G401 (cell line): ENCODE measurements at places on chromosomes 3 and 15. TPM values are rescaled to one million over a fixed set of nuclear protein-coding genes. Genes with fewer than 3 reads are reported as not detected.

CGNL1 gene
- 91.2 and 121 TPM in 2 replicates for total RNA-seq

DNA sequence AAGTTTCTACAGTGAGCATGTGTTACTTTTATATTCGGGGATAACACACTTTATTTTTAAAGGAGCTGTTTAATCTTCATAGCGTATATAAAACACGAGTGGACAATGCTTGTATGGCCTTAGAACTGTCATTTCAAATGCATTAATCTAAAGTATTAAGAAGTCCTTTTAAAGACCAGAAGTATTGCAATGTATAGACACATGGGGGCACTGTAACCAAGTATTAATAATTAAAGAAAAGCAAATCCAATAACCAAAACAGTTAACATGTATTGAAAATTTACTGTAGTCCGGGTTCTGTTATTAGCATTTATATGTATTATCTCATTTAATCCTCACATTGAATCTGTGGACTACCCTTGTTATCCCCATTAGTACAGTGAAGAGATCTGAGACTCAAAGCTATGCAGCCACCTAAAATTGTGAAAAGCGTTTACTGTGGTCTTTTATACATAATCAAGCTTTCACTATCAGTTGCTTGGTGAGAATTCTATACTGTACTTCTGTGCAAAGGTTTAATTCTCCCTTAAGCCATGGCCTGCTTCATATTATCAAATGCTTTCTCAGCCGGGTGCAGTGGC, 10.1 kb downstream of the ARL14 start:
- peak; percentile 10 for DNase-seq

- DNase-seq: no peak
Observed at GRCh38 chr15:91950631-91951329, 97.3 kb downstream of the SLCO3A1 start.

GRIP2 gene
- 1.1 and 1.4 TPM in 2 replicates for total RNA-seq

DNA sequence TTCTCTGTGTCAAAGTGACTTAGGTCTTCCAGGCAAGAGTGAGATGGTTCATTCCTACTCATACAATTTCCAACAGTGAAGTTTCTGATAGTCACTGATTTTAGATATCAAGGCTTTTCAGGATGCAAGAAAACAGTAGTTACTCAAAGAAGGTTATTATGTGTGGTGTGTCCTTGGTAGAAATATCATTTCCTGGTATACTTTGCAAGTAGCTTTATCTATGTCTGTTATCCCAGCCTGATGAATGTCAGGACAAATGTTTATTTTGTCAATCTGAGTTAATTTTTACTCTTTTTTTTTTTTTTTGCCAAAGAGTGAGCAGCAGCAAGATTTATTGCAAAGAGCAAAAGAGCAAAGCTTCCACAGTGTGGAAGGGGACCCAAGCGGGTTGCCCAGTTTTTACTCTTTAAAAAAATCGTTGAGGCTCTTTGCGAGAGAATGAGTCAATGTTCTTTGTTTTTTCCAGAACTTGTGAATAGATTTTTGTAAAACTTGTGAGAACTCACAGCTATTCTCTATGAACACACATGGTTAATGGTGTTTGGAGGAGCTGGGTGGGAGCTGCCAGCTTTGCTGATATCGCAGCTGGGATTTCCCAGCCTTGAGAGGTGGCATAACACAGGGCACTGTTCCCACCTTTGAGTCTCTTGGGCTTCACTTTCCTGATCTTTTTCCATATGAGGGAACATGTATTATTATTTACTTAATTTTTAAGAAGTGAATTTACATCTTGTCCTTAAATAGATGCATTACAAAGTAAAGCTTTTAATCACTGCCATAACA, 51.9 kb downstream of the SV2B start:
- no peak for DNase-seq

OR5K2 gene
- not detected in 2 replicates for total RNA-seq

GRCh38 chr3:158918008-158918407, 116.2 kb downstream of the MFSD1 start:
- DNase-seq: peak; percentile 11

GRCh38 chr3:45659661-45660566, 29.3 kb upstream of the SACM1L start:
- DNase-seq: peak; percentile 75

DNA sequence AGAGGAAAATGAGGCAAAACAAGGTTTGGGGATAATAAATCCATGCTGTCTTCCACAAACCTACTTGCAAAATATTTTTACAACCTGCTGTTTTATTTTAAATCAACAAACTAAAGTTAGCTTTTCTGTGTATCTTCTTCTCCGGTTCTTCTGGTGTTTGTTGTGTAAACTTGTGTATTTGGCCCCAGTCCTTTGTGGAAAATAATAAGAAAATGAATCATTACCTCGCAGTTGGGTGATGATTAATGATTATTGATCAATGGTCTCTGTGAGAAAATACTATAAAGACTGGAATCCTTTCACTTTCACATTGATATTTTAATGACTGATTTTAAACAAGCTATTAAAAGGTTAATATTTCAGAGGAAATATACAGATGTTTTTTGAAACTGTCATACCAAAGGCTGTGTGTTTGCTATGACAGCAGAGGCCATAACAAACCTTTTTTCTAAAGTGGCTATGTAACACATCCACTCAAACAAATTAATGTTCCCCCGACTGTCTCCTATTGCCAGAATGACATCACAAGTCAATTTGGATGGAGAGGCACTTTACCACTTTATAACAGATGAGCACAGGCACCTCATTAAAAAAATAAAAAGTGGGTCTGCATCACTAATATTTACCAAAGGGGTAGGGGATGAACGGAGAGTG, 152.5 kb downstream of the MEX3B start:
- DNase-seq: no peak

DNA sequence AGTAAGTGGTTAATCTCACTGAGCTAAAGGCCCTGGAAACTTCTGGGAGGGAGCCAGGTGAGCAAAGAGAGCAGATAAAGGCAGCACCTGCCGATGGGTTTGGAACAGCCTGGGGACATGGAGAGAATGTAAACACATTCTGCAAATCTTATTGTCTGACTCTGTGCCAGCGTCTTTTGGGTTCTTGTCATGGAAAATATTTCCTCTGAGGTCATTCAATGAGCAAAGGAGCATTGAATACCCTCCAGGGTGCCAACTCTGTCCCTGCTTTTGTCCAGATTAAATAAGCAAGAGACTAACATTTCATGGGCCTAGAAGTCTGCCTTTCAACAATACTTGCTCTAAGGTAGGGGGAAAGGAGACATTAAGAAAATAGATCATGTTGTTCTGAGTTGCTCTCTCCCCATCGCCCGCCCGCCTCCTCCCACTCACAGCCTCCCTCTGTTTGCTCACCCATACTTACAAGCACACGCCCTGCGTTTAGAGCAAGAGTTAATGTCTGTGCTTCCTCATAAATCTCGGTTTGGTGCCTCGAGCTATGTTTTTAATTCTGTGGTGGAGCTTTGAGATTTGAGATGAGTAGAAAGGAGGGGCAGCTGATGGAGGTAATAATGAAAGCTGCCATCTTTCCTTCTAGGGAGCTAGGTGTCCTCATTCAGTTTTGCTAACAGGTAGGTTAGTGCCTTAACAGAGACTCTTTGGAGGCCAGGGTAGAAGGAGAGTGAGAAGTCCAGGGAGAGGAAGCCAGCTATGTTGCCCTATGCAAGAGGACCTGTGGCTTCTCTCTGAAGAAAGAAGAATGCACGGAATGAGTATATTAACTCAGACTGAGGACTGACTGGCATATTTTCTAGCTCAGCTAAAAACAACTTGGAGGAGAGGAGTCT, 132.9 kb downstream of the TPRG1 start:
- peak; percentile 79 for DNase-seq

TRPM1 gene
- 3.2 TPM in 1 of 2 replicates, not detected in the other for total RNA-seq
